D341Med (cell line): ENCODE measurements at places on chromosomes 2 and 18.

DNA sequence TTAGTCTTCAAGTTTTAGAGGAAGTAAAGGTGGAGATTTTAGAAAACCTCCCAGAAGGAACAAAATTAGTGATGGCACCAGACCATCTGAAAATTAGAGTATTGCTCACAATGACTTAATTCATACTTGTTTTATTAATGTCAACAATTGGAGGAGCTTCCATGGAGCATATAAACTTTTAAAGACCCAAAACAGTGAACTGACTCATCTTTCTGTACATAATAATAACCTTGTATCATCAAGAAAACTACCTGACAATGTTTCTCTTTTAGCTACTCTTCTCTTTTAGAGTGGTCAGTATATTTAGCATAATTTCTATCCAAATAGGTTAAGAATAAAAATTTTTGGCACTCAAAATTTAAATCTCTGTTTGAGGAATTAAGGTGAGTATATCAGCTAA is 7.2 kb upstream of the ITGAV start:
- no peak for DNase-seq

- DNase-seq, result no peak
These were observed 70.4 kb downstream of the ARHGEF33 start for GRCh38 chr2:38959938-38960608.

- no peak for DNase-seq
These were observed 1062.7 kb downstream of the DSC3 start for GRCh38 chr18:29979881-29980280.

- no peak for DNase-seq
These were observed 29.2 kb downstream of the UNC50 start for GRCh38 chr2:98637401-98638147.

DNA sequence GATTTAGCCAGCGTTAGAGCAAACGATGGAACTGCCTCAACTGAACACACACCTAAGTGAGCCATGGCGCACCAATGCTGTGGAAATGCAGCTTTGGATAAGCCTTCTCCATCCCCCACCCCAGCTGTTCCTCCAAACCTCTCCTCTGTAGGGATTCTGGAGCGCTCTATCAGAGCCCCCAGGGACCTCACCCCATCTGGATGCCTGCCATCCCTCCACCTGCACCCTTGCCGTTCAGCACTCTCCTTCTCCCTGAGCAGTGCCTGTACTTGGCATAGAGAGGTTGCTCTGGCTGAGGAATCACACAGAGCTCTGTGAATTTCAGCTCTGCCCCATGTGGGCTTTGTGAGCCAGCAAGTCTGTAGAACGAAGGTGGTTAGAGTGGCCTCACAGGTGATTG is 42.8 kb upstream of the INHBB start:
- DNase-seq, result peak; percentile 62

DNA sequence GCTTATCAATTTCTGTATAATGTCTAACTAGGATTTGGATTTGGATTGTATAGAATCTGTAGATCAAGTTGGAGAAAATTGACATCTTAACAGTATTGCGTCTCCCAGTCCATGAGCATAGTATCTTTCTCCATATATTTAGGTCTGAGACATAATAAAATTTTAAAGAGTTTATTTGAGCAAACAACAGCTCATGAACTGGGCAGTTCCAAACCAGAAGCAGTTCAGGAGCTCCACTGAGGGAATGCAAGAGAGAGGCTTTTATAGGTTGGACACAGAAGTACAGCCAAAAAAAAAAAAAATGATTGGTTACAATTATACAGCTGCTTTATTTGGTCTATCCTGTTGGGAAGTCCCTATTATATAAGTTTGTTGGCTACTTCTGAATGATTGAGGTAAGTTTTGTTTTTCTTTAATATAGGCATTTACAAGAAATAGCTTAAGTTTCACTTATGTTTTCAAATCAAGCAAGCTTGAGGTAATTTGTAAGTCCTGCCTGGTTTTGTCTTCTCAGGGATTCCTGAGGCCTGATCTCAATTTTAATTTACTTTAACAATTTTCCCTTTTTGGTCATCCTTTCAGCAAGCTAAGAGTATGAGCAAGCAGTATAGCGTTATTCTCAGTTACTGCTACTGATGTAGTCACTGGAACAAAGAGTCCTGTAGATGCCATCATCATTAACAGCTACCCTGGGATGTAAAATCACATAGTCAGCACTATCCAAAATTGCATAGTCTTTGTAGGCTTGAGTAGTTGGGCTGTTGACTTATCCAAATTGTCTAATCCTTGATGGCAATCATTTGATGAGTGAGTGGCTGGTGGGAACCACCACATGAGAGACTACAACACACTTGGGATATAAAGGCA is 27.5 kb upstream of the RUFY4 start:
- no peak for DNase-seq

GRCh38 chr2:65120990-65121693 is 8.8 kb downstream of the RAB1A start:
- no peak for DNase-seq
